AG04450 (cell line): ENCODE measurements at places on chromosomes 4 and X.

GRCh38 chr4:94802091-94802490 is 44.3 kb downstream of the BMPR1B start:
- no peak for DNase-seq

DNA sequence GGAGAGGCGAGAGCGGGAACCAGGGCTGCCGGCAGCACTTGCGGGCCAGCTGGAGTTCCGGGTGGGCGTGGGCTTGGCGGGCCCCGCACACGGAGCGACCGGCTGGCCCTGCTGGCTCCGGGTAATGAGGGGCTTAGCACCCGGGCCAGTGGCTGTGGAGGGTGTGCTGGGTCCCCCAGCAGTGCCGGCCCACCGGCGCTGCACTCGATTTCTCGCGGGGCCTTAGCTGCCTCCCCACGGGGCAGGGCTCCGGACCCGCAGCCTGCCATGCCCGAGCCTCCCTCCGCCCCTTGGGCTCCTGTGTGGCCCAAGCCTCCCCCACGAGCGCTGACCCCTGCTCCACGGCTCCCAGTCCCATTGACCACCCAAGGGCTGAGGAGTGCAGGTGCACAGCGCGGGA is 25.2 kb upstream of the KIT start:
- DNase-seq, result no peak

DNA sequence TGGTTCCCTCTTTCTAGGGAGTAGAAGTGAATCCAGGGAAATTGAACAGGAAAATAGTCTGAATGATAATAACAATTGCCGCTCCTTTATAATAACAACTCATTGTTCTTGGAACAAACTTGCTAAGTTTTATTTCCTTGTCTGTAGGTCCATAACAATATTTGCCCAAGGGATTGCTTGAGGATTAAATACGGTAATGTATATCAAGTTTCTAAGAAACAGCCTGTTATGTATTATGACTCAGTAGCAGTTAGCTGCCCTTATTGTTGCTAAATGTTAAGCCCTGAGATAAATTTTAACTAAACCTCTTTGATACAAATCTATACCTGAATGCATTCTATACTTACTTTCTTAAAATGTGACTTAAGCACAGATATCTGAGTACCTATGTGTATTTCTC is 215.9 kb upstream of the AADAT start:
- DNase-seq, result no peak

- no peak for DNase-seq
Measured at GRCh38 chr4:87005690-87006425, 71.0 kb downstream of the AFF1 start.

GRCh38 chr4:74451214-74451661 is 6.3 kb downstream of the AREG start:
- DNase-seq, result no peak

GRCh38 chrX:129556806-129557315 is 16.8 kb downstream of the OCRL start:
- DNase-seq, result no peak

- DNase-seq, result no peak
Measured at GRCh38 chrX:36087366-36087765, 167.8 kb downstream of the CFAP47 start.

GRCh38 chr4:174236359-174236758 is 47.1 kb downstream of the FBXO8 start:
- DNase-seq, result no peak

DNA sequence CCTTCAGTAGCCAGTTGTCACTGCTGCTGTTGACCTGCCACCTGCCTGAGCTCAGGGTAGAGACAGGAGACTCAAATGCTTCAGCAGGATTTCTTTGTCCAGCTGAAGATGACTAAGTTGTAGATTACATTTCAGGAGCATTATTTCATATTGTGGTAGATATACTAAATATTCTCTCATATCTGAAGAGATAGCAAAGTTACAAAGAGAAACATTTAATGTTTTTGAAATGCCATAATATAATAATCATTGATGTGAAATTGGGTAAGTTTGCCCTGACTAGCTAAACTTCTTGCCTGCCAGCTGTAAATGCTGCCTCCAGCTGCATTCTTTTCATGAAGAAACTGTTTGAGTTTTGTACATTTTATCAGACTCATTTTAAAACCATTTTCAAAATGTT is 247.6 kb upstream of the CNKSR2 start:
- DNase-seq, result no peak

GRCh38 chr4:63233671-63234070 is 1175.6 kb downstream of the TECRL start:
- no peak for DNase-seq

DNA sequence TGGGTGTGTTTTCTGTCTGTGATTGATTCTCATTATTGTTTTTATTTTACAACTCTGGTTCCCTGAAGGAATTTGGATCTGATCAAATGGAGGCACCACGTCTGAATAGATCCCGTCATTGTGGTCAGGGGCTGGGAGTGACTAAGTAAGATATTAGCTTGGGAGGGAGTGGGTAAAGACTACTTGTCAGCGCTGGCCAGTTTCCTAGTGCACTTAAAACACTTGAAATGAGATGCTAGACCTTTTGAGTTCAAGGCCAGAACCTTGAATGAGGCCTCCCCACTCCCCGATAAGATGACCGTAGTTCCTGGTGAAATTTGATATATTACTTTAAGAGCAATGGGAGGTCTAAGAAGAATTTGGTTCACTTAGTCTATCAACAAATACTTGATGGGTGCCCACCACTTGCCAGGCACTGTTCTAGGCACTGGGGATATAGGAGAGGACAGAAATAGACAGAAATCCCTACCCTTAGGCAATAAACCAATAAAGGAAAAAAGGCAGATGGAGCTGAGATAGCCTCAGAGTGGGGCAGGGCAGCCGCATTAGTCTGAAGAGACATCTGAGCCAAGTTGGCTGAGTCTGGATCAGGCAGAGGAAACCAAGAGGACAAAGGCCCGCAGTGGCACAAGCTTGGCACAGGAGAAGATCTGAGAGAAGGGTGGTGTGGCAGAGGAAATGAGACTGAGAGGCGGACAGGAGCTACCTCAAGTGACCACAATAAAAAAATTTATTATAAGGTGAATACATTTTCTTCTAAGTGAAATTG is 11.8 kb downstream of the FAM184B start:
- DNase-seq, result no peak

DNA sequence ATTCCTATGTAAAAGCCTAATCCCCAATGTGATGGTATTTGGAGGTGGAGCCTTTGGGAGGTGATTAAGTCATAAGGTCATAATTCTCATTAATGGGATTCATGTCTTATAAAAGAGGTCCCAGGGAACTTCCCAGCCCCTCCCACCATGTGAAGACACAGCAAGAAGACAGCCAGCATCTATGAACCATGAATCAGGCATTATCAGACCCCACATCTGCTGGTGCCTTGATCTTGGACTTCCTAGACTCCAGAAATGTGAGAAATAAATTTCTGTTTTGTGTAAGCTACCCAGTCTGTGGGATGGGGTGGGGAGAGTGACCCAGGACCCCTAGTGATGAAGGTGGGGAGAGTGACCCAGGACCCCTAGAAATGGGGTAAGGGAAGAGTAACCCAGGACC is 6.1 kb upstream of the DAPP1 start:
- DNase-seq, result no peak

- DNase-seq, result no peak
Measured at GRCh38 chr4:146285037-146285436, 70.7 kb downstream of the REELD1 start.

DNA sequence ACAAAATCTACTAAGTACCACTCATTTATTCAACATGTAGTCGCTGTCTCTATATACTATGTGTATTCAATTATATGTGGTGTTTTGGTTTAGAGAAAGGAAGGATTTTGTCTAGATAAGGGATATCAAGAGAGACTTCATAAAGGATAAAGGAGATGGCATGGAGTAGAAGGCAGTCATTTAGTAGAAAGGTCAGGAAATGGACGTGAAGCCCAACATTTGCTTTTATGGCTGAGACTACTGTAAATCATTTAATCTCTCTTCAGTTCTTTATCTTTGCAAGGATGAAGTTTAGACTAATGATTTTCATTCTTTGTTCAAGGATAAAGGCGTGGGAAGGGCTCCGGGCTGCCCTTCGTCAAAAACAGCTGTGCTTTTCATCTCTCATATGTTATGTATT is 25.2 kb downstream of the IL2 start:
- no peak for DNase-seq

DNA sequence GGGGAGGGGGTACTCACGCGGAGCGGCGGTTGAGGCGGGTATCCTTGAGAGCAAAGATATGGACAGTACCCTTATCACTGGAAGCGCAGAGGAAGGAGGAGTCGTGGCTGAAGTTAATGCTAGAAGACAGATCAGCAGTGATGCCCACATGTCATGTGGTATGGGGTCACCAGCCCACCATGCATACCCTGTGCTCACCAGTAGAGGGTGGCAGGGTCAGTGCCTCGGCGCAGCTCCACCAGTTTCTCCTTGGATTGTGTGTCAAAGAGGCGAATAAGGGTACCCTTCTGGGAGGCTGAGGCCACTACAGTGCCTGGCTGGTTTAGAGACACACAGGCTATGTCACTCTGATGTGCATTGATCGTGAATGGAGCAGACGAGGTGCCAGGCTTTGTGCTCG is 1.5 kb upstream of the PRAF2 start:
- no peak for DNase-seq

GRCh38 chr4:183437452-183437851 is 7.0 kb upstream of the CDKN2AIP start:
- DNase-seq, result no peak

DNA sequence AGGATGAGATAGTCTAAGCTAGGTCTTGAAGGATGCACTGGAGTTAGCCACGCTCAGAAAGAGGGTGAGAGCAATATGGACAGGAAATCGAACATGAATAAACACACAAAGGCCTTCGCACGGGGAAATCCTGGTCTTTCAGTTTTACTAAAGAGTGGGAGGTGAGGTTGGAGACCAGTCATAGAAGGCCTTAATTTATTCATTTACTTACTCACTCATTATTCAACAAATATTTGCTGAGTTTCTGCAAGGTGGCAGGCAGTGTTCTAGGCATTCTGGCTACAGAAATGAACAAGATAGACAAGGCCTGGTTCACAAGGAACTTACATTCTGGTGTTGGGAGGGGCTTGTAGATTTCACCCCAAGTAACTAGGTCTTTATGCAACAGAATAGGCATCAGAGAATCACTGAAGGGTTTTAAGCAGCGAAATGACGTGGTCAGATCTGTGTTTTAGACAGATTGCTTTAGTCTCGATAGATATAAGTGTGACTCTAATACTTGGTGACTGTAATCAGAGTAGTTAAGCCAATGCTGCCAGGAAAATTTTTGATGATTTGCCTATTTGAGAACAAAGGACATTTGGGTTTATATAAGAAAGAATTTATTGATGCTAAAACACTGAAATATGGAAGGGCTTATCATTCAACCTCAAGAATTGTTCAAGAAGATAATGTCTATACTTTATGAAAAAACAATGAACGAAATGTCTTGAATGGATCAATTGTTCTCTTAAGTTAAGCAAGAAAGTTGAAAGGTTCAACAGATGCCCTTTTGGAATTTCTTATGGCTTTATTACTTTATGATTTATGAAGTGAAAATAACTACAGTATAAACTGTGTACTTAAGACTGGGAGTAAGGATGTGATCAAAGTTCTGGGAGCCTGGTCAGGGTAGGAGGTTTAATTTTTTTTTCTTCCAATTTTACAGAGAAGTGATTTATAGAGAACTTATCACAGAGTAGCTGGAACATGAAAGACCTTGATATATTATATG is 184.4 kb upstream of the CASK start:
- DNase-seq, result no peak

- DNase-seq, result no peak
Measured at GRCh38 chrX:41189156-41189555, 103.9 kb downstream of the USP9X start.

DNA sequence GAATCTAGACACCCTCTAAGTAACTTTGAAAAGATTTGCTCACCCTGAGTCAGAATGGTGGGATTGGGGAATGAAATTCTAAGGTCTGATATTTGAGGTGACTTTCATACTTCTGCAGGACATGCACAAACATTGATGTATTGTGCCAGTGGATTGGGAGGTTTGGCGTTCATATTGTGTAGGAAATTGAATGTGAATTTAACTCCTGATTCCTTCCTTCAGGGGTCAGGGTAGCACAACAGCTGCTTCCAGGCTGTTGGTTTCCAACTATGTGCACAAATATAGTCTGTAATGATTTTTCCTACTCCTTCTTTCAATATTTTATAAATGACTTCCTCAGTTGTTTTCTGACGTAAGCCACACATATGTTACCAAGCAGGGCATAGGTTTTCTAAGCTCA is 3.1 kb downstream of the IL1RAPL1 start:
- no peak for DNase-seq

GRCh38 chrX:19168609-19169008 is 46.3 kb upstream of the ADGRG2 start:
- DNase-seq, result no peak

- no peak for DNase-seq
Measured at GRCh38 chrX:69285401-69285877, 120.2 kb upstream of the PJA1 start.

GRCh38 chrX:8668813-8669212 is 63.1 kb downstream of the ANOS1 start:
- no peak for DNase-seq

- DNase-seq, result no peak
Measured at GRCh38 chr4:787561-787981, 38.4 kb downstream of the CPLX1 start.

DNA sequence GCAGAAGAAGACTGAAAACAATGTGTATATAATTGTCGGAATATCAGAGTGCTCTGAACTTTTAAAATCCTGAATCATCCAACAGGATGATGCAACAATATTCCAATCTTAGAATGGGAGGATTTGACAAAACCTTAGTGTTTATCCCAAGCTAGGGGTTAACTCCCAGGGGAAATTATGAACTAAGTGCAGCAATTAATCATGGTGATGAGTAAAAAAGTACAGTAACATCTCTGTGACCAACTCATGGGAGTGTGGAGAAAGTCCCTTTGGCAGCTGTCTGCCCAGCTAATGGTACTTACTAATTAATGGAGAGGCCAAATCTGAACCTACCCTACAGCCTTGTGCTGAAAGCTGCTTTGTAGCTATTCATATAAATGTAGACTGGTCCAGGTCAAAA is 257.6 kb upstream of the DDX53 start:
- DNase-seq, result no peak

DNA sequence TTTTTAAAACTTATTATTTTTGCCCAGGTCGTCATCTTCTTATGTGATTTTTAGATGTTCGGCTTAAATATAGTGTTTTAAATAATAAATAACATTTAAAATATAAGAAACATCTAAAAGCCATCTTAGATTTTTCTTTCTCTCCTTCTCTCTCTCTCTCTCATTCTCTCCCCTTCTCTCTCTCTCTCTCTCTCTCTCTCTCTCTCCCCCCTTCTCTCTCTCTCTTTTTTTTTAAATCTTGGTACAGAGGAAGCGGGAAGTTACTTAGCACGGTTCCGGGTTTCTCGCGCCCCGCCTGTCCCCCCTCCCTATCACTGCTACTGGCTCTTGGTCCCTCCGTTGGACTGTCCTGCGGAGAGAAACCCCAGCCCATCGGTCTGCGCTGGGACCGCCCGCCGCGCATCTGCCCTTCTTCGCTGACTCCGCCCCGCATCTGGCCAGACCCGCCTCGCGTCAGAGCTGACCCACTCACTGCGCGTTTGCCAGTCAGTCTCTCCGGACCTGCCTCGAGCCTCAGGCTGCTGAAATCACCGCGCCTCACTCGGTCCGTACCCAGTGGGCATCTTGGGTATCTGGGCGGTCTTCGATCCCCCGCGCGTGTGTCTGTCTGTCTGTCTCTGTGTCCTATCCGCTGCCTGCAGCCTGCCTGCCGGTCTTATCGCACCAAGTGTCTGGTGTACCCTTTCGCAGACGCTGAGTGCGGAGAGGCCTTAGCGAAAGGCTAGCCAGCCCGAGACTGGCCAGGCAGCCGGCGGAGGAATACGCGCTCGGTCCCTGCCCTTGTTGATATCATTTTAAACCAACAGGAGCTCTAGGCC is at the start of gene PABPC5:
Gene PABPC5, plus strand, starts transcription at position 489 of the 818 bp plus-strand sequence. CDS start 739 bp downstream, outside the sequence.
- DNase-seq, result peak; percentile 55
